ENCODE measurements at places on chromosomes 3 and 15. TPM values are rescaled to one million over a fixed set of nuclear protein-coding genes. Genes with fewer than 3 reads are reported as not detected.

CDCP1 gene
- total RNA-seq = 0.71 TPM

USP13 gene
- 28.5 TPM for total RNA-seq

GRCh38 chr15:60912984-60913697 is 316.0 kb downstream of the RORA start:
- DNase-seq = no peak

CD96 gene
- total RNA-seq = not detected

- no peak for DNase-seq
Measured at GRCh38 chr3:174325834-174326700, 533.1 kb upstream of the NAALADL2 start.

DNA sequence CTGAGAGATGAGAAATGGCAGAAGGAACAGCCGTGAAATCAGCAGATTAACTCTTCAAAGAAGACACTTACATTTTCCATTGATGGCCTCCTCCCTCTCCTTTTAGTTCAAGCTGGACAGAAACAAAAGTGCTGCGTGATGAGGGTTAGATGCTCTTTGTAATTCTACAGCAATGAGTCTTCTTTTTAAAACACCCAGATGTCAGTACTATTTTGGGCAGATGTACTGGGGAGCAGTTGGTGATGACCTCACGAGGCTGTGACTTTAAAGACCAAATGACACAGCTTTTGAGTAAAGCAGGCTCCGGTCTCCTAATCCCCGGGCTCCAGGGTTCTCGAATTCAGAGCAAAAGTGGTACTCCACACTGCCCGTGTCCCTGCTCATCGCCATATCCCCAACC is 198.2 kb downstream of the SLCO3A1 start:
- DNase-seq = no peak

GRCh38 chr3:53092942-53093341 is 37.3 kb downstream of the RFT1 start:
- DNase-seq = no peak

ZNF662 gene
- 16.3 TPM for total RNA-seq

CYP1A1 gene
- total RNA-seq = 0.27 TPM

GRCh38 chr3:107999215-107999775 is 91.5 kb downstream of the CD47 start:
- no peak for DNase-seq

- DNase-seq = no peak
Measured at GRCh38 chr3:195111319-195111705, 159.6 kb downstream of the XXYLT1 start.

CASR gene
- not detected for total RNA-seq

CHST13 gene
- total RNA-seq = not detected

- no peak for DNase-seq
Measured at GRCh38 chr3:183212096-183212495, 41.0 kb upstream of the B3GNT5 start.

IQCF5 gene
- total RNA-seq = not detected

GTF2A2 gene
- total RNA-seq = 105 TPM

- DNase-seq = no peak
Measured at GRCh38 chr15:85956532-85957275, 123.0 kb upstream of the AGBL1 start.

DNA sequence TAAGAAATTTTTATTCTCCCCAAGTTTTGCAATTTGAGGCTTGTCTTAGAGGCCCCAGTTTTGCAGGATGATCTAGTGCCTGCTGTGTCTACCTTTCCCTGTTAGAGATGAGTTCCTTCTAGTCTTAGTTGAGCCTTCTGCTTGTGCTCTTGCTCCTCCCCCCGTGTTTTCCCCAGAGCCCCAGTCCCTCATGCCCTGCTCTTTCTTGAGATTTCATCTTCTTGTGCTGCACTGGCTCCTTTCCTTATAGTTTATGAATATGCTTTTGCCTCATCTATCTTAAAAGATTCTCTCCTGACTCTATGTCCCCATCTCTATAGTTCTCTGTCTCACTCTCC is 4.7 kb downstream of the GAP43 start:
- no peak for DNase-seq

DNA sequence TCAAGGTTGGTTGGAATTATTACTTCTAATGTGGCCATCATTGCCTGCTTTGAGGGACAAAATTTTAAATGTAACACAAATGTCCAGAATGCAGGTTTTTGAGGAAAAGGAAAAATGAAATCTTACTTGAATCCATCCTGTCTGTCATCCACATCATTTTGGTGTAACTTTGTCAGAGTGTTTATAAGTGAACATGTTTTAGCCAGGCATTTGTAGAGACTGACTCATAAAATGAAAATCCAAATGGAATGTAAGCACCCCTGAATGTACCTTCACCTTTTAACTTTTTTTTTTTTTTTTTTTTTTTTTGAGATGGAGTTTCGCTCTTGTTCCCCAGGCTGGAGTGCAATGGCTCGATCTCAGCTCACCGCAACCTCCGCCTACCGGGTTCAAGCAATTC is 141.8 kb upstream of the BNIP2 start:
- DNase-seq = no peak

DNA sequence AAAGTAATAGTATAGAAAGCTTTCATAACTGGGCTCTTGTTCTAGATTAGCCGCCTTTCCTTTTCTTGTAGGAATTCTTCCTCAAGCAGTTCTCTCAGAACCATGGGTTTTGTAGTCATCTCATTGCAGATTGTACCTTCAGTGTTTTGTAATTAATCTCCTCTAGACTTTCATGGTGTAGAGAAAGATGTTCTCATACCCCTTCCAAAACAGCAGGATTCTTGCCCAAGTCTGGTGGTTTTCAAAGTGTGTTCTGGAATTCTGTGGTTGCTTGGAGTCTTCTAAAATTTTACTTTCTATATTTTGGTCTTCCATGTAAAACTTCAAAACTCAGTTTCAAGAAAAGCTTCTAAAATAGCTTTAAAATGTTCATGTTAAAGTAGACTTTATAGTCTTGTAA is 293.8 kb downstream of the PTPRG start:
- DNase-seq = no peak

DNA sequence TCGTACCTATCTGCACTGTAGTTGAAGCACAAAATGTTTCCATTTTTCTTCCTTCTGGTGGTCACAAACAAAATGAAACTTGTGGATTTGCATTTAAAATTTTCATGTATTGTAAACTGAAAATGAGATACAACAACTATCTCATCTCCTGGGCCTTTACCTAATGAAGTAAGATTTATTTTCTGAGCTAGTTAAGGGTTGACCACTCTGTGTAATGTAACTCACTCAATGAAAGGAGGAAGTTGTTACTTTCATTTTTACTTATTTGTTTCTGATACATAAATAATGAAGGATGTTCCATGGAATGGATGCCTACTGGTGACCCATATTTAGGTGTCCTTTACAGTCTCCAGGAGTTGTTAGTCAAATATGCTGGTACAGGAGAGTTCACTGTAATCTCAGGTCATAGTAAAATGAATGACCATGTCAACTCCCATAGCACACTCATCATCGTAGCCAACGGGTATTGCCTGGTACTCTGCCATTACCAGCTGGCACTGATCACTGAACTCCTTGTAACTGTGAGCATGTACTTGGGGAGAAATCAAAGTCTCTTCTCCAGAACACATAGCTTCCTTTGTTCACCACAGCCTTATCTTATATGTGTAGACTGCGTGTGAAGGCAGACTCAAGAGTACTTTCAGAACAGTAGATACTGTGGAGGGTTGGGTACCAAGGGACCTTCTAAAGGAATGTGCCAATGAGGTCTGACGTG is 474.2 kb upstream of the ROBO2 start:
- no peak for DNase-seq

DNA sequence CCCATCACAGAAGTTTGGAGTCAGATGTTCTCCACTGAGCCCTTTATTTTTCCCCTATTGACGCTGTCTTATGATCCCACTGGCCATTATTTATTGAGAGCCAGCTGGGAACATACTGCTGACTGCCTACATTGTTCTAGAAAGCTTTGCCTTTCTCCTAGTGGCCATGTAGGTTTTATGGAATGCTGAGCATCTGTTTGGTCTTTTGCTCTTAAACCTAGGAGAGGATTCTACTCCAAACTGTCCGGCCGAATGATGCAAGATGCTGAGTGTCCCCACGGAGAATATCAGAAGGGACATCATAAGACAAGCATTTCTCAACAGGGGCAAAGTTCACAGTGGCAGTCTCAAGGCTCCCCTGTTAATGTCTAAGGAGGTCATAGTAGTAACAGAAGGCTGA is 171.4 kb downstream of the ARRDC4 start:
- DNase-seq = no peak

- no peak for DNase-seq
Measured at GRCh38 chr3:13002398-13003124, 70.7 kb downstream of the IQSEC1 start.

DNA sequence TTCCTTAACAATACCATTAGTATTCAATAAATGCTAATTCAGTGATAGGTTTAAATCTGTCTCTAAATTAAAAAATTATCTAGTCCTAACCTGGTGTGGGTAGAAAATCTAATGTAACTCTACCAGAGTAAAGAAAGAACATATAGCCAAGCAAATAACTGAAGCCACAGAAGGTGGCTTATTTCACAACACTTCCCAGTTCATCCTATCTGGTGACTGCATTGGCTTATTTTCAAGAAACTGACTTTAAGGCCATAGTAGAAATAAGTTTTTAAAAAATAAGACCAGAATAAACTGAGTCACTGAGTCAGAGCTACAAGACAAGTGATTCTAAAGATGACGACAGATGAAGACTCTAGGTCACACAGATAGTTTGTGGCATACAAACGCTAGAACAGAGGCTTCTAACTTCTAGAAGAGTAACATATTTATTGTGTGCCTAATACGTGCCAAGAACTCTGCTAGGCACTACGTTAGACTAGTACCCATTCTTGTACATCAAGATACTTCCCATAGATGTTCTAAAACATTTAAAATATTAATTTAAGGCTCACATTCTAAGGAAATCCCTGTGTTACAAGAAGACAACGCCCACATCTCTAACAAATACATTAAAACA is 25.9 kb downstream of the TMCC1 start:
- DNase-seq = no peak

Data from glutamatergic neuron (in vitro differentiated cells).